T-helper 2 cell treated with Interferon-gamma antibody and Interleukin-4, amounts not matched to agents 5 μg/mL and 100 μg/mL, for 36 hours (primary cell): ENCODE measurements at places on chromosomes 7 and 10.

GRCh38 chr7:5477723-5478531 is 54.3 kb upstream of the TNRC18 start:
- no peak for DNase-seq

DNA sequence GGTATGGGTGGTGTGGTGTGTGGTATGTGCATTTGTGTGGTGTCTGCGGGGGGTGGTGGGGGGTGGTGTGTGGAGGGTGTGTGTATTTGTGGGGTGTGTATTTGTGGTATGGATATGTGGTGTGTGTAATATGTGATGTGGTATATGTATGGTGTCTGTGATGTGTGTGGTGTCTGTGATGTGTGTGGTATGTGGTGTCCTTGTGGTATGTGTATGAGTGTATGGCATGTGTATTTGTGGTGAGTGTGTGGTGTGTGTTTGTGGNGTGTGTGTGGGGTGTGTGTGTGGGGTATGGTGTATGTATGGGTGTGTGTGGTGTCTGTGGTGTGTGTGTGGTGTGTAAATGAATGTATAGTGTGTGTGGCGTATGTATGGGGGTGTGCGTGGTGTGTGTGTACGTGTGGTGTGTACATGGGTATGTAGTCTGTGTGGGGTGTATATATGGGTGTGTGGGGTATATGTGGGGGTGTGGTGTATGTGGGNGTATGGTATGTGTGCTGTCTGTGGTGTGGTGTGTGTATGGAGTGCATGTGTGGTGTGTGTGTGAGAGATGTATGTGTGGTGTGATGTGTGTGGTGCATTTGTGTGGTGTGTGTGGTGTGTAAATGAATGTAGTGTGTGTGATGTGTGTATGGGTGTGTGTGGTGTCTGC is 27.1 kb upstream of the CHST15 start:
- DNase-seq = no peak

DNA sequence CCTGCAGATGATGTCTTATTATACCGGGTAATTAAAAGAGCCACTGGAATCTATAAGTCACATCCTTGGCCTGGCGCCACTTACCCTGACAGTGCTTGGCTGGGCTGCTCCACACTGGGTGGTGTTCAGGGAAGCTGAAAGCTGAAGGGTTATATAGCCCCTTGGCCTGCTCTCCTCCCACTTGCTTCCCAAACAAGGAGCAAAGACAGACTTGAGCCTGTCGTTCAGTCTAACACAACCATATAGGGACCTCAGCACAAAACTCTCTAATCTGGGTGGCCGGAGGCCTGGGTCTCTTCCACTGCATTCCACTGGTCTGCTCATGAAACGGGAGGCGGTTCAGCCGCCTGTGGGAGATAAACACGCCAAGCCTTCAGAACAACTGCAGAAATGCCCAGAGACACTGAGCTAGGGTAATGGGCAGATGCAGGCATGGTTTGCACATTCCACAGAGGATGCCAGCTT is at the start of gene ACTA2:
TSS of gene ACTA2 (minus strand) at position 127 of the 465 bp plus-strand sequence. CDS start 3,843 bp downstream, outside the sequence.
- no peak for DNase-seq

DNA sequence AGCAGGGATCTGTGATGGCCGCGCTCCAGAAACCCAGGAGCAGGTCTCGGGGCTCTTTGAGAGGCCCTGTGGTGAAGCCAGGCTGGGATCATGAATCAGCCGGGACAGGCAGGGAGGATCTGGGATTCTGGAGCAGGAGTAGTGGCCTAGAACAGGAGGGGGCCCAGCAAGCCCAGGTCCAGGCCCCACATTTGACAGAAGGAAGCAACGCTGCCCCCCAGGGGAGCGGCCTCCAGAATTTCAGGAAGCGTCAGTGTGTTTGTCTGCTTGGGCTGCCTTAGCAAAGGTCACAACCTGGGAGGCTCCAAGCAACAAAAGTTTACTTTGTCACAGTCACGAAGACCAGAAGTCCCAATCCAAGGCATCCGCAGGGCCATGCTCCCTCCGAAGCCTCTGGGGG is 36.8 kb downstream of the CLRN3 start:
- no peak for DNase-seq

GRCh38 chr7:53245721-53246120 is 210.3 kb downstream of the POM121L12 start:
- no peak for DNase-seq

- DNase-seq = no peak
These were observed 265.7 kb upstream of the IMMP2L start for GRCh38 chr7:111827863-111828504.
